ENCODE measurements at places on chromosomes 4 and X.

DNA sequence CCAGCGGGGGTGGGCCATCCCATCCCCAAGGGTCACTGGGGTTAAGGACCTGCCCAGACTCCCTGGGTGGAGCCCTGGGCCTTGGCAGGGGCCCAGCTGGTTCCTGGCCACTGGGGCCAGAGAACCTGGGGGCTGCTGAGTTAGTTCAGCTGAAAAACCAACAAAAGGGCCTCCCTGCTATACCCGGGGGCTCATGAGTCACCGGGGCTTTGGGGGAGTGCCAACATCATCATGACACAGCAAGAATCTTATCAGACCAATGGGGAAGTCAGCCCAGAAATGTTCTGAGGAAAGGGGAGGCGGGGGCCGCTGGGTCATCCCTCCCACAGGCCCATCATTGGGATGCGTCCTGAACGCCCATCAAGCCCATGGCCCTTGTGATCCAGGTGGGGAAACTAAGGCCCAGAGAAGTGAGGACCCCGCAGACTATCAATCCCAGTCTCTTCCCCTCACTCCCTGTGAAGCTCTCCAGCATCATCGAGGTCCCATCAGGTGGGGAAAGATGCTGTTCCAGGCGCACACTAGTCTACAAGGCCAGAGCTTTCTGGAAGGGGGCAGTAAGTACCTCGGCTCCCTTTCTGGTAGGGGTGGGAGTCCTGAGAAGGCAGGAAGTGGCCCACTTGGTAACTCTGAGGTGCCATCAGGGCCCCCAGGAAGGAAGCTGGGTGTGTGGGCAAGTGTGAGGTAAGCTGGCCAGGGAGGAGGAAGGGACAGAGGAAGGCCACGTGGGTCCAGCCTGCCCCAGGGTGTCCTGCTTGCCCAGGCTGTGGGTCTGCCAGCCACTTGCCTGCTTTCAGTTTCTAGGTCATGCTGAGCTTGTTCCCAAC, 4.5 kb downstream of the G6PD start:
- peak; percentile 92 for DNase-seq

GRCh38 chr4:174080361-174080760, 203.1 kb downstream of the FBXO8 start:
- DNase-seq: no peak

DNA sequence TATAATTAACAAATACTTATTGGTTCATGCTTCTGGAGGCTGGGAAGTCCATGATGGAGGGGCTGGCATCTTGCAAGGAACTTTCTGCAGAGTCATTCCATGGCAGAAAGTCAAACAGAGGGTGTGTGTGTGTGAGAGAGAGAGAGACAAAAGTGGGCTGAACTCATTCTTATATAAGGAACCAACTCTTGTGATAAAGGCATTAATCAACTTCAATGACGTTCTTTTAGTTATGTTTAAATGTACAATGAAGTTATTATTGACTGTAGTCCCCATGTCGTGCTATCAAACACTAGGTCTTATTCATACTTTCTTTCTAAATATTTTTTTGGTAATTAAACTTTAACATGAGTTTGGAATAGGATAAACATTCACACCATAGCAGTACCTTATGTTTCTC, 1408.8 kb downstream of the STIM2 start:
- no peak for DNase-seq

DNA sequence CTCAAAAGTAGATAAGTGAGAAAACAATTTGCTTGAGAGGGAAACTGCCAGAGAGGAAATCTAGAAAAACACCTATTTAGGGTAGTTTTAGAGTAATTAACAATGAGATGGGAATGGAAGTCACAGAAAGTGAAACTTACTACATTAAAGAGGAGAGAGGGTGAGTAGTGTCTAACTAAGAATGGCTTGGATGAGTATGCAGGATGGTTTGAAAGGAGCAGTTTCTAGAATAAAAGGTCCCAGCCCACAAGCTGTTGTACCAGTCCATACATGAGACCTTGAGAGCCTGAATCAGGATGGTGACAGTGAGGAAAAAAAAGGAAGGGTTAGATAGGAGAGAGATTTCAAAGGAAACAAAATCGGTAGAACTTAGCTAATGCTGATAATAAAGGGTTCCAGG, 1.3 kb downstream of the GAR1 start:
- DNase-seq: no peak

GRCh38 chr4:97370568-97370967, 772.7 kb downstream of the STPG2 start:
- no peak for DNase-seq

All from dermis microvascular lymphatic vessel endothelial cell (primary cell).